ENCODE measurements at places on chromosomes 2 and 18.
A peak's percentile ranks its signal among the peaks of the same experiment; 100 is the strongest.

DNA sequence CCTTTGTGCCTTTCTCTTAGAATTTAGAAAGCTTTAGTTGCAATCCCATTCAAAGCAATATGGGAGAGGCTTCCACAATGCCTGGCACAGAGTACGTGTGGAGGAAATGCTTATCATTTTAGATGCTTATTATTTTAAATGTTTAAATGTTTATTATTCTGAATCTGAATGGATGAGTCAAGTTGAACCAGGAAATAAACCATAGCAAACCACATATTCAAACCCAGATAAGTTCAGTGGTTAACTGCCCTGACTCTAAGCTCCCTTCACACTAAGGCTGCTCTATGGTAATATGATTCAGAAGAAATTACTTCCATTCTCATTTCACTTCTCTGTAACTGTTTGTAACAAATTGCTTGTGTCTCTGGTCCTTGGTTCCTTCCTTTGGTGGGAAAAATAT is 5.2 kb upstream of the PPP4R1 start:
- no peak for DNase-seq

DNA sequence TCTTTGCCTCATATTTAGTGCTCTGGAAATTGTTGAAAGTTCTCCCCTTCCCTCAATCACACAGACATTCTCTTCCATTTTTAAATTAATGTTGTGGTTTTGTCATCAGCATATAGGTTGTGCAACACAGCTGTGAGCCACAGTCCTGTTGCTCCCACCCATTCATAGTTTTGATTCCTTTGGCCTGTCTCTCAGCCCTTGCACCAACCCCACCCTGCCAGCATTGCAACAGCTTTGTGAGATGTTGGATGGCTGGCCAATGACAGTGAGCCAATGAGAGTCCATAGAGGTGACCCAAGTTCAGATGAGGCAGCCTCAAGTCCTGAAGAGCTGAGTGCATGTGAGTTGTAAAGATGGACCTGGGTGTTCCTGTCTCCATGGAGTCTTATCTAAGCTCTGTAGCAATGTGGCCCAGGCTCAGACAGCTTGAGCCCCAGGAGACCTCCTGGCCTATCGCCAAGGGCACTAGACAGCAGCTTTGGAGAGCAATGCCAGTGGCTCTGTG is 775.5 kb downstream of the RNF144A start:
- no peak for DNase-seq

DNA sequence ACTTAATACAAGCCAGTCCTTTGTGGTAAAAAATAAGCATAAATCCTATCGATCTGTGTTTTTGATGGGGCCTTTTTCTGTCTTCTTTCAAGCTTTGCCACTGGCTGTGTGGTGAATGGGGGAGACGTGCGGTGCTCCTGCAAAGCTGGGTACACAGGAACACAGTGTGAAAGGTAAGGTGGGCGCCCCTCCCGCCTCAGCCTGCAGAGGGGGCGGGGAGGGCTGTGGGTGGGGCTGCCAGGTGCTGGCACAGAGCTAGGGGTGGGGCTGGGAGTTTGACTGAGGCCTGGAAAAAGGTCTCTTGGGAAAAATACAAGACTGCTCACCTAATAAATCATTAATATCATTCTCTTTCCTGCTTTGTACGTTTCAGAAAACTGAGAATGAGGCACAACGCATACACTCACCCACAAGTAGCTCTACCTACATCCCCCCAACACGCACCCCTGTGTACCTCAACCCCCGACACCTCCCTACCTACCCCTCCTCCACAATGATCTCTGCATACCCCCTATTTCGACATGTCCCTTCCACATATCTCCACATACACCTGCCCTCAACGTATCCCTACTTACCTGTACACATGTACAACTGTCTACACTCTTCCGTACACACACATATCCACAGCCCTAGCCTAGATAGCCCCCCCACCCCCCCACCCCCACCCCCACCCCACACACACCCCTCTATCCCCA is 129.7 kb upstream of the TTC39C start:
- no peak for DNase-seq

- no peak for DNase-seq
These were observed 247.2 kb upstream of the BOD1L2 start for GRCh38 chr18:56899660-56900059.

DNA sequence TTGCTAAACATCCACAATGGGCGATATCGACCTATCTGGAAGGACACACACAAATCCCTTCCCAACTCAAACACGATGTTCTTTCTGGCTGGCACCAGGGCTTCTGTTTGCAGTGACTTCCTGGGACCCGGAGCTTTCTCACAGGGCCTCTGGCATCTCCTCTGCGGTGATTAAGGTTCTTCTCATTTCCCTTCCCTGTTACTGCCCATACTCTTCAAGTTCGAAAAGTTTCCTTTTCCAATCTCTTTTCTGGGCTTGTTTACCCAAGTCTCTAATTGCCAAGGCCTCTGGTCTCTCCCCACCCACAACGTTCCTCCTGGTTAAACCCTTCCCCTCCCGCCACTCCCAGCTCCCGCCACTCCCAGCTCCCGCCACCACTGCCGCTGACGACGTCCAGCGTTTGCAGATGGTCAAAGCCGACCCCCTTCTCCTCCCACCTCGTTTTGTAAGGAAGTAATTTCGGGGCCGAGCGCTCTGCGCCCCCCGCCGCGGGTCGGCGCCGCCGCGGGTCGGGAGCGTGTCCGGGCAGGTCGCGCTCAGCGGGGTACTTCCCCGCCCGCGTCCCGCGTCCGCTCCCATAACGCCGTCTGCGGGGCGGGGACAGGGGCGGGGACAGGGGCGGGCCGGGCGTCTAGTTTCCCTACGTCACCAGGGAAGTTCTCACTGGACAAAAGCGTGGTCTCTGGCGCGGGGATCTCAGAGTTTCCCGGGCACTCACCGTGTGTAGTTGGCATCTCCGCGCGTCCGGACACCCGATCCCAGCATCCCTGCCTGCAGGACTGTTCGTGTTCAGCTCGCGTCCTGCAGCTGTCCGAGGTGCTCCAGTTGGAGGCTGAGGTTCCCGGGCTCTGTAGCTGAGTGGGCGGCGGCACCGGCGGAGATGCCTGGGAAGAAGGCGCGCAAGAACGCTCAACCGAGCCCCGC is at the start of gene PMAIP1:
PMAIP1 (plus strand) TSS at position 699 of the 924 bp plus-strand sequence; CDS start at position 881, 182 bp downstream.
- peak; percentile 87 for DNase-seq

- no peak for DNase-seq
These were observed 171.0 kb downstream of the CELF4 start for GRCh38 chr18:37394610-37394965.

GRCh38 chr2:168316073-168316440 is 68.7 kb upstream of the STK39 start:
- no peak for DNase-seq

- DNase-seq, result no peak
These were observed 935 bp downstream of the SLC30A3 start for GRCh38 chr2:27261926-27262298.

DNA sequence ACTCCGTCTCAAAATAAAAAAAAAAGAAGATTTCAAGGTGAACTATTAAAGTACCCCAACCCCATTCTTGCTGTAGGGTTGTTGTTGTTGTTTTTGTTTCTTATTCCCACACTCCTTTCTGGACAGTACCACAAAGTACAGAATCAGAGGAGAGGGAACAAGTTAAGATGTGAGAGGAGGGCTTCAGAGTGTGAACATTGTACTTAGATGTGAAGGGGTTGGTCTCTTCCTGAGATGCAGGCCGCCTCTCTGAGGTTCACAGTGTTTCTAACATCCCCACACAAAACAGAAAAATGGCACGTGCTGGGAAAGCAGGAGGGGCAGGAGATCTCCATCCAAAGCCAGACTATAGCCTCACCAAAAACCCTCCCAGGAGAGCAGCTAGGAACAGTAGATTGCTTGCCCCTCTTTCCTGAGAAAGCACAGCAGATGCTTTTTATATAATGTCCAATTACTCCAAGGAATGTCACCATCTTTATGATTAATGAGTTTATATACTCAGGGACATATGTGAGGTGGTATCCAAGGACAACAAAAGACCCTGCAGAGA is 22.6 kb downstream of the ADD2 start:
- no peak for DNase-seq

DNA sequence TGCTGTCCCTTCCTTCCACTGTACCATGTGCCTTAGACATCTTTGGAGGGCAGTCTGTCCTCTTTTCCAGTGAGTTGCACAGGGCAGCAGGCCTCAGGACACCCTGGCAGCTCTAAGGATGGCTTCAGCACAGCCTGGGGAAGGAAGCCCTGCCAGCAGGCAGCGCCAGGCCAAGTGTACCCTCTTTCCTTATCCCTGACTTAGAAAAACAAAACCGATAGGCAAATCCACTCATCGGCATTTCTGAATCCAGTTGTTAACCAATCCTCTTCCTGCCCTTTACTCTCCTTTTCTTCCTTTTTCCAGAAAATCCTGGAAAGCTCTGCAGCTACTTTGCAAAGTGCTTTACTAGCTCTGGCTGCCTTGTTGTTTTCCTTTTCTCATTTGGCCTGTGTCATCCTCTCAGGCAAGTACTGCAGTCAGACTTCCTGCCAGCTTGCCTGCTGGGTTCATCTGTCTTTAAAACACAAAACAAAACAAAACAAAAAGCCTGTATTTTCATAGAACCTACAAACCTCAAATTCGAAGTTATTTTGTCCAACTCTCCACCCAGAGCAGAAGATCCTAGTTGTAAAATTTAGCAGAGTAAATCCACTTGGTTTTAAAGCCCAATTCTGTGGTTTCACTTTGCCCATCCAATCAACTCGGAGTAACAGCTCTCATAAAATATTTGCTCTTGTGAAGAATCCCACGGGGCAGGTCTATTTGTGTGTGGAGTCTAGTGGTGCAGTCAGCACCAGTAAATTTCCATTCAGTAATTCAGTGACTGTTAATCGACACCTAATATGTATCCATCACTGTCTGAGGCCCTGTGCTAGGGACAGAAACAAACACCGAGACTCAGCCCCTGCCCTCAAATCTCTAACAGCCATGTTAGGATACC is 45.2 kb downstream of the PCBP1 start:
- DNase-seq, result peak; percentile 48

- DNase-seq, result no peak
These were observed 73.1 kb downstream of the SPATS2L start for GRCh38 chr2:200379481-200380090.

DNA sequence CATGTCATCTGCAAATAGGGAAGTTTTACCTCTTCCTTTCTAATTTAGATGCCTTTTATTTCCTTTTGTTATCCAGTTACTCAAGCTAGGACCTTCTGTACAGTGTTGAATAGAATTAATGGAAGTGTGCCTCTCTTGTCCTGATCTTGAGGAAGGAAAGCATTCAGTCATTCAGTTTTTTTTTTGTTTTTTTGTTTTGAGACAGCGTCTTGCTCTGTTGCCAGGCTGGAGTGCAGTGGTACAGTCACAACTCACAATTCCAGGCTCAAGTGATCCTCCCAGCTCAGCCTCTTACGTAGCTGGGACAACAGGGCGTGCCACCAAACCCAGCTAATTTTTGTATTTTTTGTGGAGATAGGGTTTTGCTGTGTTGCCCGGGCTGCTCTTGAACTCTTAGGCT is 203.9 kb upstream of the ALPP start:
- DNase-seq, result no peak

DNA sequence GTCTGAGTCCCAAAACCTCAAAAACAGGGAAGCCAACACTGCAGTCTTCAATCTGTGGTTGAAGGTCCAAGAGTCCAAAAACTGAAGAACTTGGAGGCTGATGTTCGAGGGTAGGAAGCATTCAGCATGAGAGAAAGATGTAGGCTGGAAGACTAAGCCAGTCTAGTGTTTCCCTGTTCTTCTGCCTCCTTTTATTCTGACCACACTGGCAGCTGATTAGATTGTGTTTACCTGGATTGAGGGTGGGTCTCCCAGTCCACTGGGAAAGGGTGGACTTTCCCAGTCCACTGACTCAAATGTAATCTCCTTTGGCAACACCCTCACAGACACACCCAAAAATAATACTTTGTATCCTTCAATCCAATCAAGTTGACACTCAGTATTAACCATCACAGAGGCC is 27.5 kb upstream of the IL1B start:
- DNase-seq, result no peak

DNA sequence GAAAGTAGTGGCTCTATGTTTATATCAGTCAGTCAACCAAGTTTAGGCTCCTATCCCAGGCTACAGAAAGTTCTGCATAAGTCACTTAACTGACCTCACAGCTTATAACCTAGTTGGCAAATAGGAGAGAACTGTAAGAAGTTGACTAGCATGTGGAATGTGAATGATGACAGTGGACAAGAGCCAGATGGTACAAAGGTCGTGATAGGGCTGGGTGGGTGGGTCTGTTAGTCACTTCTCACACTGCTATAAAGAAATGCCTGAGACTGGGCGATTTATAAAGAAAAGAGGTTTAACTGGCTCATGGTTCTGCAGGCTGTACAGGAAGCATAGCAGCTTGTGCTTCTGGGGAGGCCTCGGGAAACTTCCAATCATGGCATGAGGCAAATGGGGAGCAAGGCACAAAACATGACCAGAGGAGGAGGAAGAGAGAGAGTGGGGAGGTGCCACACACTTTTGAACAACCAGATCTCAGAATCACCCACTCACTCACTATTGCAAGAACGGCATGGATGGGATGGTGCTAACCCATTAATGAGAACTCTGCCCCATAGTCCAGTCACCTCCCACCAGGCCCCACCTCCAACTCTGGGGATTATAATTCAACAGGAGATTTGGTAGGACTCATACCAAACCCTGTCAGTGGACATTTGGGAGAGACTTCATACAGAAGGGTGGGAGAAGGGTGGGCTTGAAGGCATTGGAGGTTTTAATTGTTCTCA is 68.8 kb downstream of the LTBP1 start:
- no peak for DNase-seq

GRCh38 chr2:1496359-1496821 is 83.1 kb downstream of the TPO start:
- DNase-seq, result no peak

GRCh38 chr2:55710025-55710424 is 16.4 kb upstream of the PNPT1 start:
- no peak for DNase-seq

- DNase-seq, result no peak
These were observed 27.9 kb downstream of the FABP1 start for GRCh38 chr2:88099798-88100488.

DNA sequence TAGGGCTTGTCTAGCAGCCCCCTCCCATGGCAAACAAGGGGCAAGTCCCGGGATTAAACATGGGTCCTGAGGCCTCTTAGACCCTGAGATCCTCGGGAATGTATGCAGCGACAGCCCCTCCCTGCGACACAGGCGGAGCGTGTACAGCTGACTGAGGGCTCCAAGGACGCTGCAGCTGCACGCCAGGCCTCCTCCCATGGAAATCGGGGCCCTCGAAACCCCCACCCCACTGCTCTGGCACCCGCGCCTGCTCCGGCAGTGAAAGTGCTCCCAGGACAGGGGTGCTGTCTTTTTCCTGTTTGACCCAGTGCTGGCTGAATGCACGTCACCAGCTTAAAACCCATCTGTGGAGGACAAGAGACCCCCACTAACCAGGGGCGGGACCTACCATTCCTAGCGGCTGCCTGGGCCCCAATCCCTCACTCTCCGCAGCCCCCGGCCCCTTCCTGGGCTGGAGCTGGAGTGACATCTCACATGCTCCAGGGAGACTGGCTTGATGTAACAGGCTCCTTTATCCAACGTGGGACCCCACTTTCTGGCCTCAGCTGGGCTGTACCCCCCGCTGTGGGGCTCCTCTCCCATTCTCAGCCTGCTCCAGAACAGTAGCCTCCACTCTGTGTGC is 247.7 kb downstream of the TWIST2 start:
- no peak for DNase-seq

Measured in stimulated activated CD4-positive, alpha-beta T cell treated with anti-CD3 and anti-CD28 coated beads, Interleukin-4, amount 100 ng/mL, for 24 hours (primary cell).